ENCODE measurements at places on chromosomes 2 and 18.

DNA sequence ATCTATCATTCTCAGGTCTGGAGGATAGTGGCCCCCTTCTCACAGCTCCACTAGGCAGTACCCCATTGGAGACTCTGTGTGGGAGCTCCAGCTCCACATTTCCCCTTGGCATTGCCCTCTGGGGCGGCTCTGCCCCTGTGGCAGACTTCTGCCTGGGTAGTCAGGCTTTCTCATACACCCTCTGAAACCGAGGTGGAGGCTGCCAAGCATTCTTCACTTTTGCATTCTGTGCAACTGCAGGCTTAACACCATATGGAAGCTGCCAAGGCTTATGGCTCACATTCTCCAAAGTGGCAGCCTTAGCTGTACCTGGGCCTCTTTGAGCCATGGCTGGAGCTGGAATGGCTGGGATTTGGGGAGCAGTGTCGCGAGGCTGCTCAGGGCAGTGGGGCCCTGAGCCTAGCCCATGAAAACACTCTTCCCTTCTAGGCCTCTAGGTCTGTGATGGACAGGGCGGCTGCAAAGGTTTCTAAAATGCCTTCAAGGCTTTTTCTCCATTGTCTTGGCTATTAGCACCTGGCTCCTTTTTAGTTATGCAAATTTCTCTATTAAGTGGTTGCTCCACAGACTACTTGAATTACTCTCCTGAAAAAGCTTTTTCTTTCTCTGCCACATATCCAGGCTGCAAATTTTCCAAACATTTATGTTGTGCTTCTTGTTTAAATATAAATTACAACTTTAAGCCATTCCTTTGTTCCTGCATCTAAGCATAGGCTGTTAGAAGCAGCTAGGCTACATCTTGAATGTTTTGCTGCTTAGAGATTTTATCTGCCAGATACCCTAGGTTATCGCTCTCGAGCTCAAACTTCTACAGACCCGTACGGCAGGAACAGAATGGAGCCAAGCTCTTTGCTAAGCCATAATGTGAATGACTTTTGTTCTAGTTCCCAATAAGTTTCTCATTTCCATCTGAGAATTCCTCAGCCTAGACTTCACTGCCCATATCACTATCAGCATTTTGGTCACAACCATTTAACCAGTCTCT lies 206.5 kb downstream of the CPS1 start:
- no peak for DNase-seq

- DNase-seq: no peak
These were observed 6.7 kb downstream of the CWC22 start for GRCh38 chr2:180000434-180000833.

GRCh38 chr2:240986787-240987411 lies 11.5 kb upstream of the SNED1 start:
- peak; percentile 89 for DNase-seq

DNA sequence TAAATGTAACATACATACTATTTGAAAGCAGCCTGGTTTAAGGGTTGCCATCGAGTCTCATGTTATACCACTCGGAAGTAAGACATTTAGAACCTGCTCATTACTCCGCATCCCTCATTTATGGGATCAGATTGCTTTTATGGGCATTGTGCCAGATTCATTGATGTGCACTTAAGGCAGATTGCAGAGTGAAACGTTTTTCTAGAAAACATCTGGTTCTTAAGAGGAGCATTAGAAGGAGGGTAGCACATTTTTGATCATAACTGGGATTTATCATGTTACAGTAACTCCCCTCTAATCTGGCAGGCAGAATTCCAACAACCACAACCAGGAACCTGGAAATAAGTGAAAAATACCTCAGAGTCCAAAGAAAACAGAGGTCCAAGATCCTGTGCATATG lies 74.2 kb upstream of the GALNT3 start:
- peak; percentile 38 for DNase-seq

DNA sequence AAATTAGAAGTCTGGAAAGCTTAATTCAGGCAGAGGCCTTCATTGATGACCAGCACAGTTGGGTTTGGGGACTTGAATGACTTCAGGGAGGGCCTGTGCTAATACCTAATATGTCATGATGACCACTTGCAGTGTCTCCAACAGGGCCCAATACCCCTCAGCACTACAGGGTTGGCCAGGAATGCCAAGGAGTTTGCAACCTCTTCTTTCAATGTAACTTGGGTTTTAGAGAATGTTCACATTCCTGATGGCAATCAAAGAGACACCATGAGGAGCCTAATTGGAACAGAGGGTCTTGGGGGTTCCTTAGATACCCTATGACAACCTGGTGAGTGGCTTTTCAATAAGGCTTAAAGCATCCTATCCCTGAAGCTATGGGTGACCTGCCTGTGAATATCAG lies 52.4 kb upstream of the ST8SIA3 start:
- no peak for DNase-seq

GRCh38 chr18:37280701-37281393 lies 284.8 kb downstream of the CELF4 start:
- no peak for DNase-seq

GRCh38 chr2:99867770-99868169 lies 274.6 kb downstream of the AFF3 start:
- peak; percentile 64 for DNase-seq

DNA sequence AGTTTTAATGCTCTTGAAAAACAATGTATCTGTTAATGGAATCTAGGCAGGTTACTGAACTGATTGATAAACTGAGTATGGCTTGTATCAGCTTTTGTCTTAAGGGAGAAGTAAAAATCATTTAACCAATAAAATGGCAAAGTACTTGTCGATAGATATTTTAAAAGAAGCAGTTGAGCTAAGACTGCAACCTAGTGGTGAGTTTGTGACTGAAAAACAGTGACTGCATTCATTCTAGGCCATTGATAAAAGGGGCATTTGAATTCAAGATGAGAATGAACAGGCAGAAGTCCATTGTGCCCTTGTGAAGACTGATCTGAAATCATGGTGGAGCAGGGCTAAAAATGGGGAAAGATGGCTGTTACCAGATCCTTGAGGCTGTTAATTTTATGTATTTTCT lies 59.4 kb upstream of the MSTN start:
- DNase-seq: peak; percentile 9

DNA sequence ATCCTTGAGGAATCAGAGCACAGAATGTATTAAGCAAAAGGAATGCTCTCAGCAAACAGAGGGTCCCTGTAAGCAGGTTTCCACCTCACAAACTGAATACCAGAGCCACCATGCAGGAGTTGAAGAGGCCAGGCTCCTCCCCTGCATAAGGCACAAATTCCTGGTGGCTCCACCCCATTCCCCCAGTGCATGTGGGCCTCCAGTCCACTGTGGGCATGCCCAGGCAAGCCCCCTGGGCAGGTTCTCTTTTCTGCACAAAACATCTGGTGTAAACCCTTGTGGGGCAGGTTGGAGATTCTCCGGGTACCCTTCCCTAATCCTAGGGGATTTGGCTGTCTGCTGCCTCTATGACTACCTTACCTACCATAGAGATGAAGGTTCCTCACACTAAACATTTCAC lies 166.5 kb downstream of the PTPRM start:
- no peak for DNase-seq

GRCh38 chr2:65097844-65098243 lies 32.1 kb downstream of the RAB1A start:
- DNase-seq: no peak

- peak; percentile 2 for DNase-seq
These were observed 47.8 kb upstream of the SLC4A10 start for GRCh38 chr2:161576421-161576820.

DNA sequence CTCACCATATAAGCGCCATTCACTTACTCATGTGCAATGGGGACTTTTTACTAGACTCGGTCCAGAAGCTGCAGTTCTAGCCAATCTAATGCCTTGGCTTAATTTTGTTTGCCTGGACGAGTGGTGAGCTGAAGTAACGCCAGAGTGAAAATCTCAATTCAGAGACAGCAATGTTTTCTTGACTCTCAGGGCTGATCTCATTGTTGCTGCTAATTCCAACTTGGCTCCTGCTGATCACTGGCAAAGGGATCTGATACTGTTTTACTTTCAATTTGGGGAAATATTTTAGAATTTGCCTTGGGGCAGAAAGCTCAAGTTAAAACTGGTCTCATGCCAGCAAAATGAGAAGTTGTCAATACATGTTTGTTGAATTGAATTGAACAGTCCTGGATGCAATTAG lies 906.6 kb upstream of the CDH2 start:
- DNase-seq: no peak

DNA sequence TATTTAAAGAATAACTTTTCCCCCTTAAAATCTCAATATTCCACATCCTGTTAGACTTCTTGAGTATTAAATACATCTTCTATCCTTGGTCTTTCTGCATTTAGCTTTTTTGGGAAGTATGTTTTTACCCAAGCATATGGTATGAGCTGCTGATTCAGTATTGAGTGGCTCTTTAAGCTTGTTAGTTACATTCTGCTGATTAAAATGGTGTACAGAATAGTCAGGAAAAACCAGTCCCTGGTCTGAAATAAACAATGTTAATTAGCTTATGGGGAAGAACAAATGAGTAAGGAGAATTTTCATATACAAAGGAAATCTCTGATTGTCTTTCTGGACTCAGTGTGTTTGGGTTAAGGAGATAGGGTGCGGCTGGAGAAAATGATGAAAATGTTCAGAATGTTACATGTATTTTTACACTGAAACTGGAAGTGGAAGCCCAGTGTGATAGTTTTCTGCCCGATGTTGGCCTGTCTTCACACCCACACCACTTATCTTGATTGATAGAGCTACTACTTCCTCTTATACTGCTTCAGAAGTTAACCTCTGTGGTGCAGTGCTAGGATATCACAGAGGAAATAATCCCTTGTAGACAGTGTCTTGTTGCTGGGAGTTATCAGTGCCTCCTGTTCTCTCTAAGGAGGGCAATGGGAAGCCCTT lies 84.0 kb downstream of the MSH2 start:
- no peak for DNase-seq

GRCh38 chr2:84646514-84646913 lies 130.2 kb downstream of the DNAH6 start:
- DNase-seq: no peak

- peak; percentile 19 for DNase-seq
These were observed 26.1 kb downstream of the SLC14A1 start for GRCh38 chr18:45749918-45750689.

- peak; percentile 83 for DNase-seq
These were observed 221.9 kb upstream of the SETBP1 start for GRCh38 chr18:44458777-44459176.

GRCh38 chr2:231124838-231125568 lies at the start of gene HTR2B:
Gene HTR2B, minus strand, starts transcription at chr2:231125042. Its CDS starts 1,278 bp downstream, at chr2:231123764.
- DNase-seq: no peak

DNA sequence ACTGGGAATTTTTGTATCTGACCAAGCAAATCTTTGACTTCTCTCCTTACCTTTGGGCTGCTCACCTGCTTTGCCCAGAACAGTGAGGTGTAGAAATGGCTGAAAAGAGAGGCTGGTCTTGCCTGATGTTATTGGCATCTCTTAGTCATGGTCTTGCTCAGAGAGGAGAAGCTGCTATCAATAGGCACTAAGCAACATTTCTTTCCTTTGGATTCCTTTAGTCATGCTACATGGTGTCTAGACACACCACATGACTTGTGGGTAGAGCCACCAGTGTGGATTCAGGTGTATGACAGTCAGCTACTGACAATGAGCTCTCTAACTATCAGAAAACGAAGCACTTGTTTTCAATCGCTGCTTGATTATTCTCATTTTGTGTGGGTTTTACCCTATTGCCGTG lies 341.3 kb upstream of the DCC start:
- no peak for DNase-seq

DNA sequence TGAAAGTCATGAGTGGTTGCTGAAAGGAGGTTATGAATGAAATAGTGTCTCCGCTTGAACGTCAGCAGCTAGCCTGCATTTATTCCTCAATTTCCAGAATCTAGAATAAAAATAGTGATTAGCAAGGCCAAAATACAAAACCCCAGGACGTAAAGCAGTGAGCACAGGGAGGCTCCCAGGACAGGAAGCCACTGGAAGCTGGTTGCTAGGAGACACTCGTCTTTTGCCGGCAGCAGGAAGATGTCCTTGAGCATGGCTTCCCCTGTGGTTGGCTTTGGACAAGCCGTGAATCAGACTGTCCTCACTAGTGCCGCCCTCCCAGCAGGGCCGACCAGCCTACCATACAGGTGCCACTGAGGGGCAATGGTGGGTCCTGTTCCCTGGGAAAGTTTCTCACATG lies 374.4 kb downstream of the MTX2 start:
- DNase-seq: peak; percentile 60

GRCh38 chr2:176175709-176176607 lies 12.5 kb upstream of the HOXD1 start:
- DNase-seq: no peak

GRCh38 chr2:69149631-69150215 lies 136.7 kb downstream of the ANTXR1 start:
- DNase-seq: peak; percentile 70

GRCh38 chr18:49892148-49892924 lies 79.0 kb upstream of the ACAA2 start:
- peak; percentile 5 for DNase-seq

- DNase-seq: no peak
These were observed 202 bp downstream of the MCEE start for GRCh38 chr2:71129902-71130151.

GRCh38 chr2:230924092-230924469 lies 961 bp downstream of the GPR55 start:
- DNase-seq: no peak

- DNase-seq: peak; percentile 80
These were observed 82.5 kb downstream of the SPRED2 start for GRCh38 chr2:65349863-65350262.

DNA sequence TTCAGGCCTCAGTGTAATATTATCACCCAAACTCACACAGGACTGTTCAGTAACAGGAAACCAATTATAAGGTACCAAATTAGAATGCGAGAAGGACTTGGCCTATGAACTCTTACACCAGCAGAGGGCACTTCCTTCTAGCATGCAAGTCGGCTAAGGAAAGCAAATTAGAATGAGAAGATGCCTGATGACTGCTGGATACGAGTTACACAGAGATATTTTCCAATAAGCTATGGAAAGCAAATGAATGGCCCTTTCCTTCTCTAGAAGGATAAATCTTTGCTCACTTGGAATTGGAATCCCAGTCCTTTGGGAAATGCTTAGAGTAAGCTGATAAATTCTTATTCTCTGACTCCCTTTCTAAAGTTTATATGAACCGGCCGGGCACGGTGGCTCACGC lies 109.8 kb downstream of the AP1S3 start:
- peak; percentile 59 for DNase-seq

DNA sequence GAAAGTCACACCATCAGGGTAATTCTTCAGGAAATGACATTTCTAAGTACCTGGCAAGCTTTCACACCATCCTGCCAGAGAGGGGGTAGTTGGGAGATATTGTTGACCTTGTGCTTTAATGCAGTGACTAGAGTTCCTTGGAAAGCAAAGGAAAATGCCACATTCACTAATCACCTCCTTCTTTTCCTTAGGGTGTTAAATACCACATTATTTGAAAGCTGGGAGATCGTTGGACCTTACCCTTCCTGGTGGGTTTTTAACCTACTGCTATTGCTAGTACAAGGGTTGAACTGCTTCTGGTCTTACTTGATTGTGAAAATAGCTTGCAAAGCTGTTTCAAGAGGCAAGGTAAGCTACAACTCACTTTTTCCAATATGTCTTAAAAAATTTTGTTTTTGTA lies 37.0 kb upstream of the NOSTRIN start:
- no peak for DNase-seq

DNA sequence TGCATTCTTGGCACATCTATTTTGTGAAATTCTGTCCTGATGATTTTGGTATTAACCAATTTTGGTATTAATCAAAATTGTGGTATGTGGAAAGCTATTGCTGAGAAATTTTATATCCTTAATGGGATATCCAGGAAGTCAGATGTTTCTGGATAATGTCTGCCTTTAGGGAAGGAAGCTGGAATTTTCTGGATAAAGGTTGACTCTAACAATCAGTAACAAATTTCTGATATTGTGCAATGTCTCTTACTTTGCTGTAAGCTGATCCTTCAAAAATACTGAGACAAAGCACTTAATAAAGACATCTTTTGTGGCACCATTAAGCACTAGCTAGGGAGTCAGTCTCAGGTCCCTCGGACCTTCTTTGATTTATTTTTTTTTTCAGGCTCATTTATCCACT lies 100.8 kb upstream of the UGP2 start:
- peak; percentile 52 for DNase-seq

Data from fibroblast of skin of right quadriceps (primary cell).